SW 1271 (cell line): ENCODE measurements at places on chromosomes 1 and 21.

- no peak for DNase-seq
Observed at GRCh38 chr1:51100264-51100880, 1.7 kb upstream of the C1orf185 start.

- DNase-seq = no peak
Observed at GRCh38 chr1:150183061-150183460, 33.3 kb downstream of the PLEKHO1 start.

- no peak for DNase-seq
Observed at GRCh38 chr21:17514124-17514845, 1.4 kb downstream of the CXADR start.

DNA sequence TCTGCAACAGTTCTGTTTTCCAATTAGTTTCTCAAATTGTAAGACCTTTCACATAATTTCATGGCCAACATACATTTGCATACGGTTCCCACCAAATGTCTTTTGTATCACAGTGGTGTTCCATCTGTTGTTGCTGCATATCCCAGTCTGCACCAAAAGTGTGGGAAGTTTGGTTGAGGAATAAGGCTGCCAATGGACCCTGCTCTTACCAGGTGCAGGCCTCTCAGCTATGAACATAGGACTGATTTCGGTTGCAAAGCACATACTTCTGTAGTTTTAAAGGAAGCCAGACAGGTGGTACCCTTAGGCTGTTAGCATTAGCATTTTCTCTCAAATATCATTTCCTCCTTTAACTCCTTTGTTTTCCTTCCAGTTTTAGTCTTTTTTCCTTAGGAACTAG lies 33.8 kb downstream of the ADGRL4 start:
- no peak for DNase-seq

DNA sequence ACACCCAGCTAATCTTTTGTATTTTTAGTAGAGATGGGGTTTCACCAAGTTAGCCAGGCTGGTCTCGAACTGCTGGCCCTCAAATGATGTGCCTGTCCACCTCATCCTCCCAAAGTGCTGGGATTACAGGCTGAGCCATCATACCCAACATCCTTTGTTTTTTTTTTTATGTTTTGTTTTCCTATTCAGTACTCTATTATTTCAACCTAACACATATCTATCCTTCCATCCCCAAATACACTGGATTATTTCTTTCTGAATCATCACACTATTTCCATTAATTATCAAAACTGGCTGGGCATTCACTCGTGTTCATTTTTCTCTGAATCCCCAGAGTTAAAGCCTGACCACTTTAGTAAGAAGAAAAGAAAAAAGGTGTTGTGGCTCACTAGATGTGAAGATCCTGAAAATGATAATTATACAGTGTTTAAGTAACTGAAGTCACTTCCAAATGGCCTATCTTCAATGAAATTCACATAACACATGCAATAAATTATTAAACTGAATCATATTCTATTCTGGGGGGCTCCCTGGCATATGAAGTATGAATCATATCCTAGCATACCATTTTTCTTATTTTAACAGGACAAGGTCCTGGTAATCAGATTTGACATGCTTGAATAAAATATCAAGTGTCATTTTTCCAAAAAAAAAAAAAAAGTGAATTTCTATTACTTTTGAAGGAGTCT lies 1754.2 kb downstream of the BRINP3 start:
- no peak for DNase-seq
